ENCODE measurements at places on chromosomes 1 and 21.

GRCh38 chr1:222416001-222416791 lies 131.7 kb downstream of the HHIPL2 start:
- DNase-seq = no peak

DNA sequence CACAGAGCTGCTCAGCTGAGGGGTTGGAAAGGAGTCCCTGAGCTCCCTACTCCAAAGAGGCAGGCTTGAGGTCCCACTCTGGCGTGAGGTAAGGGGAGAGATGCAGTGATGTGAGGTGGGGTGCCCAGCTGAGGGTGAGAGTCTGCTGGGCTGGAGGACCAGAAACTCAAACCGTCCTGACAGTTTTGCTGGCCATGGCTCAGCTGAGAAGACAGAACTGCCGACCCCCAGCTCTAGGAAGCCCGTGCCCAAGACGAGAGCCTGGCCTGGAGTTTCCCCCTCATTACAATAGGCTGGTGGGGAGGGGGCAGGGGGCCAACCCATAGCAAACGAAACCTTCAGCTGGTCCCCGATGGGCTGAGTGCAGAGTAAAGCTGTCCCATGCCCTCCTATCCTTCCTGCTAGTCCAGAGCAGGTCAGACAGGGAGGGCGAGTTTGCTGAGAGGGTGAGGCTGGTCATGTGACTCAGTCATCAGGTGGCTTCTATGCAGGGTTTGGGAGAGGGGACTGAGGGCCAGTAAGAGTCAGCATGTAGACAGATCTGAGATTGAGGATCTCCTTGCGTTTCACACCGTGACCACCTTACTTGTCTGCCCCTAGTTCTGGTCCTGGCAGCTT lies 129.3 kb downstream of the PRDM2 start:
- no peak for DNase-seq

GRCh38 chr1:245345191-245345884 lies 190.6 kb downstream of the KIF26B start:
- DNase-seq = no peak

- DNase-seq = no peak
Measured at GRCh38 chr1:231134624-231135023, 27.2 kb upstream of the TRIM67 start.

- no peak for DNase-seq
Measured at GRCh38 chr1:169725930-169726329, 7.9 kb downstream of the SELE start.

GRCh38 chr1:33736496-33736895 lies 127.4 kb upstream of the HMGB4 start:
- DNase-seq = no peak

- DNase-seq = no peak
Measured at GRCh38 chr21:31900121-31900895, 27.5 kb downstream of the HUNK start.

DNA sequence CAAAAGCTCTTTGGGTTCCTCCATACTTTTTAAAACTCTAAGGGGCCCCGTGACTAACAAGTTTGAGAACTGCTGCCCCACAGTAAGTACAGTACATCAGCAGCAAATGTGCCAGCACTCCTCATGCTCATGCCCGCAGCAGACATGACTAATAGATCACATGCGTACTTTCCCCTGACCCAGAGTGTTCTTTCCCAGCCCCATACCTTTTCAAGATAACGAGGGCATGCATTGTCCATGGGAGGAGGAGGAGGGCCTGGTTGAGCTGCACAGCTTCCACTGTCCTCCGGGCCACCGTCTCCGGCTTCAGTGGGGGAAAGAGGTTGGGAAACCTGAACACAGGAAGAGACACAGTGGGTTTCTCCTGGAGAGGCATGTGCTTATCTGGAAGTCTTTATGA lies 45.5 kb downstream of the DHRS3 start:
- no peak for DNase-seq

DNA sequence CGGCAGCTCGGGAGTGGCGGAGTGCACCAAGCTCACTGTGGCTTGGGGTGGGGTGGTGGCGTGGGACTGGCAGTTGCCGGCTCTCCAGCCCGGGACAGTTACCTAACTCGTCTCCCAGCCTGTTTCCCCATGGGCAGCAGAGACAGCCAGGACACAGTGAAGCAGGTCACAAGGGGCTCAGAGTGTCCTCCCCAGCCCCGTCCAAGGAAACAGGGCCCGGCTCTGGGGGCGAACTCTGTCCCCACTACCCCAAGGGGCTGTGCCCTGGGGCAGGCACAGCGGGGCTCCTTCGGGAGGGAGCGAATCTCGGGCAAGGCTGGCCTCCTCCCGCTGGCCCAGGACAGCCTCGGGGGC lies 759 bp downstream of the GPR157 start:
- DNase-seq = no peak

GRCh38 chr1:186511761-186512637 lies 51.1 kb upstream of the PDC start:
- DNase-seq = no peak

GRCh38 chr1:9350013-9350908 lies 57.6 kb downstream of the SPSB1 start:
- no peak for DNase-seq

DNA sequence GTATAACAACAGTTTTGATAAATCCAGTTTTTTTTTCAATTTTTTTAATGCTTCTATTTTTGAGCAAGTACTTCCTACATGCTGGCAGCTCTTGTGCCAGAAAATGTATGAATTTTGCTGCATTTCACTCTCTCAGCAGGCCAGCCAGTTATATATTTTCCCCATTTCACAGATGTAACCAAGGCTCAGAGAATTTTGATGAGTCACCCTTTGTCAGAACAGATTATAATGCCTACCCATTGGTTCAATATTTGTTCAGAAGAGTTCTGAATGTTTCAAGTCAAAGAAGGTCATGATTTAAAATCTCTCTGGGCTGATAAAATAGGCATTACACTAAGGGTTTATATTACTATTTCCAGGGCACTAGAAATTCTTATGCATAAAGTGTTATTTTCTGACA lies 452.2 kb downstream of the RWDD3 start:
- DNase-seq = no peak

DNA sequence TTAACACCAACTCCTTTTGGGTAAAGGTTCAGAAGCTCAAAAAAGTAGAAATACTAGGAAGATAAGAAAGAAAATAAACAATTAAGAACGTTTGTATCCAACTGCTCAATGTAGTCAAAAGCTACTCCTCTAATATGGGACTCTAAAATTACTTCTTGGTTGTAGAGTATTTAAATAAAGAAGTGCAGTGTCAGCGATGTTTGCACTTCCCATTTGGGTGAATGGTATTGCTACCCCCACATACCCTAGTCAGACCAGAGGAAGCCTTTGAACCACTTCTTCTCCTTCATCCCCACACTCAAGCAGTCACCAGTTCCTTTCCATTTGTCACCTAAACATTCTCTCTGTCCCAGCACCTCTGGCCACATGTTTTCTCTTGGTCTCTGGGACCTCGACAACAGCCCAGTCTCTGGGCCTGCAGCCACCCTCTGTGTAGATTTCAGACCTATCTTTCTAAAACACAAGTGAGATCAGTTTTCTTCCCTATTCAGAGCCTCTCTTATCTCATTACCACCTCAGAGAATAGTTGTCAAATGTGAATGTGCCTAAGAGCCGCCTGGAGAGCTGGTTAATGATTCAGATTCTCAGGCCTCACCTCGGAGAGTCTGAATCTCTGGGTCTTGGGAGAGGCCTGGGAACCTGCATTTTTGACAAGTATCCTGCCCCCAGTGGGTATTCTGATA lies 109.8 kb downstream of the OMA1 start:
- DNase-seq = no peak

- DNase-seq = no peak
Measured at GRCh38 chr1:244163861-244164510, 112.9 kb downstream of the ZBTB18 start.

DNA sequence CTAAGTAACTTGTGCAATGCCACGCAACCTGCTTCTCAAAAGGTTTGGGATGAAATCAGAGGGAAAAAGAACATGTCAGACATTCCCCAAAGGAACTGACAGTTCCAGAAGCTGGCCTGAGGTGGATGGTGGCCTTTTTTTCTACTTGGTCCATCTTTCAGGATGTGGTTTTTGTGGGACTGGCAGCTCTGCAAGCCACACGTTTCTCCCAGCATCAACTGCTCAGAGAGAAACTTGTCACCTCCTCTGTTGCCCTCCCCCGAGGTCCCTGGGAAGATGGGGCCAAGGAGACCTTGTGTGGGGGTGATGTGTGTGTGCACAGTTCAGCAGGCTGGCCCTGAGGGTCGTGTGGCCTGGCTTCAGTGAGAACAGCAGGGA lies 2.5 kb upstream of the DHRS3 start:
- DNase-seq = no peak

- DNase-seq = no peak
Measured at GRCh38 chr1:1181129-1181937, 7.7 kb downstream of the TTLL10 start.

DNA sequence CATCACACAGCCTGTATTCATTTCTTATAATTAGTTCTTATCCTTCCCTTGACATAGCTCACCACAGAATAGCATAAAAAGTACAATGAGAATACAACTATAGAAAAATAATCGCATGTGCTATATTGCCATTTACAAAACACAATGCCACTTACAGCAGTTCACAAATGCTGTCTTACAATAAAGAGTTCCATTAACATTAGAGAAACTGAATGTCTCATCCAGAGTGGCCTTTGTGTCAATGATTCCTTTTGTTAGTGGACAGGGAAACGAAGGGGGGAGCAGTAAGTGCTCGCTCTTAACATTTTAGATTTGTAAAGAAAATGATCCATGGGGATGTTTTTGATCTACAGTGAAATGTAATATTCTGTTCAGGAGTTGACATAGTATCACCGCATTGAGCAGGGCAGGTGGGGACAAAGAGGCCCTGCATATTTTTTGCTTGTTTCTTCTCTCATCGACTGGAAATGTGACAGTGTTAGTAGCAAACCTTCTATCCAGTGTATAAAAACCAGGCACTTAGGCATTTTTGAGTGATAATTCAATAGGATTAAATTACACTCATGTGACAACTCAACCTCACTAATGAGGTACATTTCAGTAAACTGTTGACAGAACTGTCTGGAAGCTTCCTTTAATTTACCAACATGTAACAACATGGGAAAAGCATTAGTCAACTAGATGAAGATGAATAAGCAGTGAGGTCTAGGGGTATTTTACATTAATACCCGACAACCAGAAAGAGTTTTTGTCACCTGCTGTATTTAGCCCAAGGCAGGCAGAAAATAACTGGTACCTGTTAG lies 35.6 kb upstream of the RRP15 start:
- DNase-seq = no peak

- DNase-seq = no peak
Measured at GRCh38 chr1:24830680-24831272, 85.5 kb downstream of the CLIC4 start.

GRCh38 chr21:28856588-28857250 lies 136.0 kb downstream of the LTN1 start:
- no peak for DNase-seq

GRCh38 chr21:44593598-44594405 lies 1.5 kb upstream of the KRTAP10-6 start:
- no peak for DNase-seq

DNA sequence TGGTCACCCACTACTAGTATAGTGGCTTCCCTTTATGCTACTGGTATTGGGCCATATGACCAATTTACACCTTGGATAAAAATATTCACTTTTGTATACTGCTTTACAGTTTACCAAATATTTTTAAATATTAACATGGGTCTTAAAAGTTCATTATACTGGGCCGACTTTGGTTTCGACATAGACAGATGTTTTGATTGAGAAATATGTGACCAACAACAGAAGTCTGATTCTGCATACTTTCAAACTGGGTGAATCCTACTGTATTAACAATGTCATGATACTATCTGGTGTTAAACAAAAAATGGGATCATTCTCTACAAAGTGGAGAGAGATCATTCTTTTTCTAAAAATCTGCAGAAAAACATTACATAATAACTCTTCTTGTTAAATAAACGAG lies 134.8 kb downstream of the AKT3 start:
- DNase-seq = no peak

GRCh38 chr1:26161415-26162219 lies 2.7 kb downstream of the FAM110D start:
- DNase-seq = peak; percentile 17

GRCh38 chr1:33119050-33119449 lies 38.1 kb downstream of the AZIN2 start:
- DNase-seq = no peak

GRCh38 chr1:163870666-163871065 lies 548.9 kb downstream of the NUF2 start:
- DNase-seq = no peak

DNA sequence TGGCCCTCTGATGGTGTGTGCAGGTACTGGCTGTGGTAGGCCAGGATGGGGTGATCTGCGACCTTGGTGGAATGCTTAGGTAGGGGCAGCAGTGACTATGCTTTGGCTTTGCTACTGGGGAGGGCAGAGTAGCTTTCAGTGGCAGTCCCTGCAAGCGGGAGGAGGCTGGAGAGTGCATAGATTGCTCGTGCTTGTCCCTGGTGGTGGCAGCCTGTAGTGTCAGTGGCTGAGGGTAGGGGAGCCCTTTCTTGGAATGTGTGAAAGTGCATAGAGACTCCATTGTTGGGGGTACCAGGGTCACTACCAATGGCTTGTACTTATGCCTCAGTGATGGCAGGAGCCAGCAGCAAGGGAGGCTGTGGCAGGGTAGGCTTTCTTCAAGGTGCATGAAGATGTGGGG lies 582.6 kb downstream of the MRPL39 start:
- DNase-seq = no peak

GRCh38 chr21:35019631-35020032 lies 29.5 kb downstream of the RUNX1 start:
- DNase-seq = no peak

Measured in stimulated activated CD8-positive, alpha-beta memory T cell treated with anti-CD3 and anti-CD28 coated beads, Interleukin-2, amount 100 ng/mL, for 48 hours (primary cell).